ENCODE measurements at places on chromosomes 6 and 20.

- DNase-seq, result no peak
Observed at GRCh38 chr20:21665687-21666446, 39.6 kb upstream of the PAX1 start.

DNA sequence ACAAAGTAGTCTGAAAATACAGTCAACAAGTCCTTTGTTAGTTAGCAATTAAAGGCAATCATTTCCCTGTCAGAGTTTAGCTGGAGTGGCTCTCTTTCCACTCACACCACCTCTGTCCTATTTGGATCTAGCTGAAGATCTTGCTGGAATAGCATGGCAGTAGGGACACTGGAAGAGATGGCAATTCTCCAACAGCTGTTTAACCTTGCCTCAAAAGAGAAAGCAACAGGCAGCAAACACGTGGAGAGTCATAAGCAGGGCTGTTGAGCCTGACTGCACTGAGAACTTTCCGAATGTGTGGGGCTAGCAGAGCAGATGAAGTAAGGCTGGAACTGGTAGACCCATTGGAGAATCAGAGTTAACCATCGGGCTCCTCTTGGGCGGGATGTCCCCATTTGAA, 38.0 kb upstream of the PRSS35 start:
- peak; percentile 14 for DNase-seq

DNA sequence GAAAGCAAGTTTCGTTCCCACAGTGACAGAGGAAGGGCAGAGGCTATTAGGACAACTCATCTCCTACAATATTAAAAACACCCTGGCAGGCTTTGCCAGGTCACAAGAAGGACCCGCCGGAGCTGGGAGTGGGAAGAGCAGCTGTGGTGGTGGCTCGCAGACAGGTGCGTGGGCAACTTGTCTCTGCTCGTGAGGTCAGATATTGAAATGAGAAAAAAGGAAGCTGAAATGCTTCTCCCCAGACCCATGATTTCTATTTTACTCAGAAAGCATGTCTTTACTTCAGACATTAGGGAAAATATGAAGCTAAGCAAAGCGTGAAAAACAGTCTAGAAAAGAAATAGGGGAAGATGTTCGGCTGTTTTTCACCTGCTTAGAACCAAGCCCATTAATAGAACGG, 166.3 kb upstream of the EEF1E1 start:
- DNase-seq, result no peak

- DNase-seq, result no peak
Observed at GRCh38 chr6:152503546-152503945, 133.6 kb downstream of the SYNE1 start.

- no peak for DNase-seq
Observed at GRCh38 chr20:3223651-3223993, 14.3 kb downstream of the ITPA start.

DNA sequence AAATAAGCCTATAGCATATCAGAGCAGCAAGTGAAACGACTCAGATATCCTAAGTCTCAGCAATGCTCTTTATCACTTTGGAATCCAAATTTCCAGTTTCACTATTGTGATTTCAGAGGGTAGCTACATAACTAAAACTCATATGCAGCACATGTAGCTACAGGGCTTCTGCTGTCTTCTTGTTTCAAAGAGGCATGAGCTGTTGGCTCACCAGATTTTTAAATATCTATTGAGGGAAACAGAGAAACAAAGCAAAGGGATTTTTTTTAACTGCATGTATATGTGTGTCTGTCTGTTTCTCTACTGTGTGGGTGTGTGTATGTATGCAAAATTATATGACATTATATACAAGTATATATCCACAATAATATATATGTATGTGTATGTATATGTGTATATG, 258.4 kb downstream of the HDGFL1 start:
- no peak for DNase-seq

DNA sequence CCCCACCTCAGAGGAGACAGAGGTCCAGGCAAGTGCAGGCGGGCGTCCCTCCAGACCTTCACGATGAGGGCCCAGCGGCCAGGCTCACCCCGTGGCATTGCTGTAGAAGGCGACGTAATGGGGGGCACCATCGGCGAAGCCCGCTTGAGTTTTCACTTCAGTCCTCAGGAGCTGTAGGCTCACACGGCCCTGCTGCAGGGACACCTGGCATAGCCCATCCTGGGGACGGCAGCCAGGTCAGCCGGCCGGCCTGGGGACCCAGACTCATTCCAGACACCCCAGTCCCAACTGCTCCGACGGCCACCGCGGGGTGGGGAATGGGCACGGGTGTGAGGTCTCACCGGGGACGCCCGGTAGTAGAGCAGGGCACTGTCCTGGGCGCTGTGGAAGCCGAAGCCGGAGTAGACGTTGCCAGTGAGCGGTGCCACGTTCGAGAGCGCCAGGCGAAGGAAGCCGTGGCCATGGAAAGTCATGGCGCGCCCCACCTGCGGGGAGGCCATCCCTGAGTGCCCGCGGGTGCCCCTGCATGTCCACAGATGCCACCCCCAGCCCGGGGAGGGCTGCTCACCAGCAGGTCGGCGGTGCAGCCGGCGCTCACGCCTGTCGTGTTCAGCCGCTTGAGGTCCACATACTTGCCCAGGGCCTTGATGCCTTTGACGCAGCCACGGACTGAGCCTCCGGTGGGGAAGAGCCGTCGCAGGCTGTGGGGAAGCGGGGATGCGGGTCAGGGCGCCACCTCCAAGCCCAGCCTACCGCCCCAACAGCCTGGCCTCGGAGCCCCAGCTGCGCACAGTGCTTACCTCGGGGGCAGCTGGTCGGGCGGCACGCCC, 9.2 kb downstream of the ADRM1 start:
- no peak for DNase-seq

- no peak for DNase-seq
Observed at GRCh38 chr6:150272976-150273315, 95.9 kb upstream of the IYD start.

DNA sequence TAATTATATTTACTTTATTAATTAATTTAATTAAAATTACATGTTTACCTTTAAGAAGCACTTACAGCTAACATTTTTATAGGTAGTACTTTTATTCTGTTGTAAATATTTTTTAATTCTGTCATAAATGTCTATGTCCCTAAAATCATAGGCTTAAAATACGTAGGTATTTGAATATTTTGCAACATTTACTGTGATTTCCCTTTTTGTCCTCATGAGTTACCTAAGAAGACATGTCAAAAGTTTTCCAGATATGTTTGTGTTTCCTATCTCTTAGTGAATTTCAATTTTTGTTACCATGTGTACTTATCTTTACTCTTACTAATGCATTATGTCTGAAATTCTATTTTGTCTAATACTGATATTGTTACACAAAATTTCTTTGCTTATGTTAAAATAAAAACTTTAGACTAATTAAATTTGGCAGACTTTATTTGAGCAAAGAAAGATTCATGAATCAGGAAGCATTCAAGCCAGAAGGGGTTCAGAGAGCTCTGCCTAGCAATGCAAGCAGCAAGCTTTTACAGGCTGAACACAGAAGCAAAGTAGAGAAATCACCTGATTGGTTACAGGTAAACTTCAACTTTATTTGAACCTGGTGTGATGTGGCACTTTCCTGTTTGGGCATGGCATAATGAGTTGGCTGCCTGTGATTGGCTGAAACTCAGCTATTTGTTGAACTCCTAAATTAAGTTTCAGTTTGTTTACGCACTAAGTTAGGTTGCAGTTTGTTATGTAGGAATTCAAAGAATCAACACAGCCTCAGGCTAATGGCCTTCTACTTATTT, 123.2 kb upstream of the TMEM170B start:
- no peak for DNase-seq

GRCh38 chr6:81838724-81839426, 86.4 kb upstream of the TENT5A start:
- DNase-seq, result no peak

DNA sequence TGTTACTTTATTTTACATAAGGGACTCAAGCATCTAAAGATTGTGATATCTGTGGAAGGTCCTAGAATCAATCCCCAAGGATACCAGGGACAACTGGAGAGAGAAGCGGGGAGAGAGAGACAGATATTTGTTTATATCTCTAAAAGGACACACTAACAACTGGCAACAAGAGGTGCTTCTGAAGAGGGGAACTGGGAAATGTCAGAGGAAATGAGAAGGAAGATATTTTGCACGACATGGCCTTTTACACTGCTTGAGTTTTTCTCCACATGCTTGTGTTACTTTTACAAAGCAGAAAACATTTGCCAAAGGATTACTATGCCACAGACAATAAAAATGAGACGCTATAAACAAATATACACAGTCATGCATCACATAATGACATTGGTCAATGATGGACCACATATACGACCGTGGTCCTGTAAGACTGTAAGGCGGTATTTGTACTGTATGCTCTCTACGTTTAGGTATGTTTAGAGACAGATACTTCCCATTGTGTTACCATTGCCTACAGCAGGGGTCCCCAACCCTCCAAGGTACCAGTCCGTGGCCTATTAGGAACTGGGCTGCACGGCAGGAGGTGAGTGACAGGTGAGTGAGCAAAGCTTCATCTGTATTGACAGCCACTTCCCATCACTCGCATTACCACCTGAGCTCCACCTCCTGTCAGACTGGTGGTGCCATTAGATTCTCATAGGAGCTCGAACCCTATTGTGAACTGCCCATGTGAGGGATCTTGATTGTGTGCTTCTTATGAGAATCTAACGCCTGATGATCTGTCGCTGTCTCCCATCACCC, 64.6 kb upstream of the PTPN1 start:
- DNase-seq, result no peak

DNA sequence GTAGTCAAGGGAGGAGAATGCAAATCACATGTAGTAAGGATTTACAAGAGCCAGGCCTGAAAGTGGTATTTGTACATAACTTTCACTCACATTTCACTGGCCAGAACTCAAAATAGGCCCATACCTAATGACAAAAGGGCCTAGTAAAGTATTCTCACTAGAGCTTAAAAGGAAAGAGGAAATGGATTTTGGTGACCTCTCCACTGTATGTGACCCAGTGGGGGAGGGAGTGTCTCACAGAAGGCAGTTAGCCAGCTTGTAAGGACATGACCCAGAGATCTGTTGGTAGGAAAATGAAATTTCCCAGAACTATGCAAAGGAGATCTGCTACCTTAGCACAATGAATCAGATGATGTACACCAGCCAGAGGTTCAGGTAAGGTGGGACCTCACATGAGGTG, 124.4 kb downstream of the PTPRT start:
- no peak for DNase-seq

DNA sequence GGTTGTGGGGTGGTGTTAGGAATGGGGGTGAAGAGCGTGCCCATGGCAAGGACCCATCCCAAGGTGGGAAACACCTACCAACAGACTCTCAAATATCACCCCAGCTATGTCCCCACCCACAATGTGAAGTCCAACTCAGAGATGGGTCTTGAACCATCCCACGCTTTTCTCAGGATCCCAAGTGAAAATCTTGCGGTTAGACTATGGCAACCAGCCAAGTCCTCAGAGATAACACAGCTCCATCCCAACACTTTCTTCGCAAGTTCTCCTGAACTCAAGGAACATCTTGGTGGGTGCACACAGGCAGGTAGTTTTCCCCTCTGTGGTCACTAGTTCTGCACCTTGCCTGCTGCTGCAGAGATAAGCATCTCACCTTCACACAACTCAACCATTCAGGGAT, 116.0 kb downstream of the CDC5L start:
- DNase-seq, result no peak

- no peak for DNase-seq
Observed at GRCh38 chr6:152625213-152625612, 11.9 kb downstream of the SYNE1 start.

DNA sequence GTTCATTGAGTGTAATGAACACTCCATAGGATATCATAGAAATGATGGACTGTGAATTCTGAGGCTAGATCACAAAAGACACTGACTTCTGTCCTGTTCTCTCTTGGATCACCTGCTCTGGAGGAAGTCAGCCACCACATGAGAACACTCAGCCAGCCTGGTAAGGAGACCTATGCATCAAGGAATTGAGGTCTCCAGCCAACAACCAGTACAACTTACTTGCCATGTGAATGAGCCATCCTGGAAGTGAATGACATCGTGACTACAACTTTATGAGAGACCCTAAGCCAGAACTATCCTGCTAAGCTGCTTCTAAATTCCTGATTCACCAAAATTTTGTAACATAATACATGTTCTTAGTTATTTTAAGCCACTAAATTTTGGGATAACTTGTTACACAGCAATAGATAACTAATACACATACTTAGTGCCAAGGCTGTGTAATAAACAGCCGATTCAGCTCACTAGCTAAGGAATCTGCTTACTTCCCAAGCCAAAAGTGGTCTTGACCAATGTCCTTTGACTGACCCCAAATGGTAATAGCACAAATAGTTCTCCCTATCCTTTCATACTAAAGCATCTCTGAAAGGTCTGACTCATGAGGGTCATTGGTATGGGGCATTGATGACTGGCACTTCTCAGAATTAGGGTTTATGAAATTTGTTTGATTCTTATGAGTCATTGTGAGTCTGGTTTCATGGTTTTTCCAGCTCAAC, 6.9 kb upstream of the CTNNBL1 start:
- DNase-seq, result peak; percentile 7

GRCh38 chr6:43292763-43293318, 5.2 kb upstream of the SLC22A7 start:
- DNase-seq, result no peak

DNA sequence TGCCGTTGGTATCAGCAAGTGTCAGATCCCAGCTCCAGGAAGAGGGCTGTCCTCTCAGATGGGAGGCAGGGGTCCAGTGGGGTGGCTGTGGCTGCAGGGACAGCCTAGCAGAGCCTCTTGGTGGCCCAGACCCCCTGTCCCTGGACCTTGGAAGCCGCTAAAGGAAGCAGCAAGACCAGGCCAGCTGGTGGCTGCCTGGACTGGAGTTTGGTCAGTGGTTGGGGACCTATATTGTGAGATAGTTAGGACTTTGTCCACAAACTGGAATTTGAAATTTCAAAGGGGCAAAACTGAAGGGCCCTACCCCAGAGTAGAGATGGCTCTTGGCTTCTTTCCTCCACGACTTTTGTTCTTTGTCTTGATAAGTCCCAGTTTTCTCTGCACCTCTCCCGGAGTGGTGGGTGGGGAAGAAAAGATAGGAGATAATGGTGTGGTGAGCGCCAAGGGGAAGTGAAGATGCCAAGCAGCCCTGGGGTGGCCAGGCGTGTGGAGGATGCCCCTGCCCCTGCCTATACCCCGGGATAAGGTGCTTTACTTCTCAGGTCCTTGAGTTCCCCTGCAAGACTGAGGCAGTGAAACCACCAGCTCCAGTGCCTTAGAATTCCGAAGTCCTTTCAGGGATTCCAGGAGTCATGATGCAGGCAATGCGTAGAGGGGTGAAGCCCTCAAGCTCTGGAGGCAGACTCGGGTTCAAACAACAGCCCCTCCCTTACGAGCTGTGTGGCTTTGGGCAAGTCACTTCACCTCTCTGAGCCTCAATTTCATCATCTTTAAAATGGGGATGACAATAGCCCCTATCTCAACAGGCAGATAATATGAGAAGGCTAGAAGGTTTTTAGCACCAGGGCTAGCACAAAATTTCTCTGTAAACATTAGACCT, 40.2 kb downstream of the HNF4A start:
- no peak for DNase-seq

DNA sequence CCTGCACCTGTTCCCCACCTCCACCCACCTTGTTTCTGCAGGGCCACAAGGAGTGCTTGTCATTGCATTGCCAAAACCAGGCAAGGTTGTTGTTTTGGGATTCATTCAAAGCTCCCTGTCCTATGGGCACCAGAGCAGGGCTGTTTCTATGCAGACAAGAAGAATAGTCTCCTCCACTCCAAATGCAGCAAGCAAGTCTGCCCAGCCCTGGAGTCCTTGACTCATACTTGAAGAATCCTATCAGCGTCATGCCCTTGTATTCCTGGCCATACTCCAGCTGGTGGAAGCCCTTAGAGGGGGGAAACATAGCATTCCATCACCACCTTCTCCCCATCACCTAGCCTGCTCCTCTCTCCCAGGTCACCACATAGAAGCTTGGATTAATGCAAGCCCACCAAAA, 145.3 kb upstream of the ECI2 start:
- DNase-seq, result peak; percentile 78

GRCh38 chr20:3696745-3697587, 15.2 kb upstream of the ADAM33 start:
- DNase-seq, result no peak

Measured in astrocyte of the spinal cord (primary cell).